RWPE2 (cell line): ENCODE measurements at places on chromosomes 7 and 10.

- no peak for DNase-seq
- no peaks in the 10 kb centered on the region for H3K27me3 ChIP-seq
- H3K27ac ChIP-seq, result no peak overlapping the region
- H3K4me3 ChIP-seq, result no peak overlapping the region
- no peaks in the 10 kb centered on the region for H3K36me3 ChIP-seq
Measured at GRCh38 chr10:15316871-15317464, 54.1 kb downstream of the FAM171A1 start.

- H3K27me3 ChIP-seq, result peaks cover 17% of the 10 kb centered on the region
- H3K36me3 ChIP-seq, result no peaks in the 10 kb centered on the region
- no peak overlapping the region for H3K27ac ChIP-seq
- H3K4me1 ChIP-seq, result no peaks in the 10 kb centered on the region
- H3K4me3 ChIP-seq, result no peak overlapping the region
- DNase-seq, result no peak
Measured at GRCh38 chr7:70592171-70592570, 539.8 kb upstream of the GALNT17 start.

- H3K27me3 ChIP-seq, result no peaks in the 10 kb centered on the region
- H3K27ac ChIP-seq, result no peak overlapping the region
- H3K4me3 ChIP-seq, result no peak overlapping the region
- no peak for DNase-seq
- H3K4me1 ChIP-seq, result no peaks in the 10 kb centered on the region
Measured at GRCh38 chr10:132237871-132238270, 51.1 kb downstream of the DPYSL4 start.

- no peak for DNase-seq
- H3K4me3 ChIP-seq, result no peak overlapping the region
- no peaks in the 10 kb centered on the region for H3K4me1 ChIP-seq
- H3K27me3 ChIP-seq, result no peaks in the 10 kb centered on the region
Measured at GRCh38 chr7:4000139-4000538, 682.0 kb upstream of the FOXK1 start.

GRCh38 chr10:101032637-101033224 is 1.7 kb downstream of the SFXN3 start:
- H3K27me3 ChIP-seq, result no peaks in the 10 kb centered on the region
- H3K4me3 ChIP-seq, result peak overlapping the region; percentile 48
- H3K36me3 ChIP-seq, result peaks cover 31% of the 10 kb centered on the region
